Activated CD4-positive, alpha-beta T cell treated with anti-CD3 and anti-CD28 coated beads, Interleukin-2, amount 50 U/mL, for 16 hours (primary cell): ENCODE measurements at places on chromosomes 16 and 17.

DNA sequence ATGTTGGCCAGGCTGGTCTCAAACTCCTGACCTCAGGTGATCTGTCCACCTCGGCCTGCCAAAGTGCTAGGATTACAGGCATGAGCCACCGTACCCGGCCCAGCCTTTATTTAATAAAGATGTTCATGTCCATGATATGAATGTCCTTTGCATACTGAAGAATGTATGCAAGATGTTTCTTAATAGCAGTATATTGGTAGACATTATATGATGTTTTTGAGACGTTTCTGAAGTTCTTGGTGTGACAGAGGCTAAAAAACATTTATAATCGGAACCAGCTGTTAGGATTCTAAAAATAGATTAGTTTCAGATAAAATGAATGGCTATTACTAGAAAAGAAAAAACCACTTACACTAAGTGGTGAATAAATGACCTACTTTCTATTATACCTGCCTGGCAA, 11.8 kb downstream of the PDZD9 start:
- DNase-seq, result no peak

- peak; percentile 94 for DNase-seq
Measured at GRCh38 chr17:65173284-65173793, 36.2 kb downstream of the RGS9 start.

GRCh38 chr16:19881783-19882182, 2.9 kb downstream of the GPRC5B start:
- no peak for DNase-seq

DNA sequence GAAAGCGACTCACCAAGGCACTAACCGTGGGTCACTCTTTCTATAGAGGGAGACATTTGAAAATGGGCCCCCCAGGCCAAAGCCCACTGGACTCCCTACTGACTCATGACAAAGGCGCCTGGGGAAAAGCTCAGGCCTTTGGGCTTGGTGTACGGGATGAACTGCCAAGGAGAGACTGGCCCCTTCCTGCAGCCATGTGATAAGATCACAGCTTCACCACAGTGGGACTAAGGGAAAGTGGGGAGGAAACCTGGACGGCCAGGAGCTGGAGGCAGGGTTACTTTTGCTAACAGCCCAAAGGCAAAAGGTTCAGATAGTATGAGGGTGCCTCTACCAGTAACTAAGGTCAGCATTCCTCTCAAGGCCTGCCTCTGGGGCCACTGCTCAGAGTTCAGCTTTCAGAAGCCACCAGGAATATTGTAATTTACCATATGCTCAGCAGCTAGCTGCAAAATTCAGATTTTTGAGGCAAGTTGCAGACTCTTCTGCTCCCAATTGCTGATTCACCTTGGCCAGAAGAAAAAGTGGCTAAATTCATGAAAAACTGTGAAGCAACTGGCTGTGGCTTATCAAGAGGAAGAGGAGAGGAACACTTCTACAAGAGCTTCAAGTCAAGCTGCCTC, 37.1 kb upstream of the SLC25A19 start:
- DNase-seq, result no peak

GRCh38 chr17:76528528-76529223, 8.8 kb downstream of the CYGB start:
- DNase-seq, result no peak

DNA sequence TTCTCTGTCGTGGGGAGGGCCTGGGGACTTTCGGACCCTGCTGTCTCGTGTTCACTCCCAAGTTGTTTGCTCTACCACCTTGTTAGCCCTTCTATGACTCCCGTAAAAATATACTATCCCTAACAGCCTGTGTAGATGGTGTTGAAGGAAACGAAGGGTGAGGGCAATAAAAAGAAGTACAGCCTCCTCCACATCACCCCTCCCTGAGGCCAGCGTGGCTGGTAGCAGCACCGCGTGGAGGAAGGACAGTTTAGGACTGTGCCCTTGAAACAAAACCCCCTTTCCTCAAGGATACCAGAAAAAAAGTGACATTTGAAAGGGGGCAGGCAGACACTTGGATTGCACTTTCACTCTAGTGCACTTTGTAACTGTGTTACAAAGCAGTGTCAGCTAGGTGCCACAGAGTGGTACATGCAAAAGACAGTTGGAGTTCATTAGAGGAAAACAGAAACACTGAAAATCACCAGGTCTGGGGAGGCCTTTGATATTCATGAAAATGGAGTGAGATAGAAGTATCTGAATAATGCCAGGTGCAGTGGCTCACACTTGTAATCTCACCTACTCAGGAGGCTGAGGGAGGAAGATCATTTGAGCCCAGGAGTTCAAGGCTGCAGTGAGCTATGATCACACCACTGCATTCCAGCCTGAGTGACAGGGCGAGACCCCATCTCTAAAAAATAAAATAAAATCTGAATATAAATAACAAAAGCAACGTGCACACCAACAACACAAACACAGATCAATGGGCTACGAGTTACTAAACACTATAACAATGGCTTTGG, 53.8 kb downstream of the TBX4 start:
- no peak for DNase-seq

DNA sequence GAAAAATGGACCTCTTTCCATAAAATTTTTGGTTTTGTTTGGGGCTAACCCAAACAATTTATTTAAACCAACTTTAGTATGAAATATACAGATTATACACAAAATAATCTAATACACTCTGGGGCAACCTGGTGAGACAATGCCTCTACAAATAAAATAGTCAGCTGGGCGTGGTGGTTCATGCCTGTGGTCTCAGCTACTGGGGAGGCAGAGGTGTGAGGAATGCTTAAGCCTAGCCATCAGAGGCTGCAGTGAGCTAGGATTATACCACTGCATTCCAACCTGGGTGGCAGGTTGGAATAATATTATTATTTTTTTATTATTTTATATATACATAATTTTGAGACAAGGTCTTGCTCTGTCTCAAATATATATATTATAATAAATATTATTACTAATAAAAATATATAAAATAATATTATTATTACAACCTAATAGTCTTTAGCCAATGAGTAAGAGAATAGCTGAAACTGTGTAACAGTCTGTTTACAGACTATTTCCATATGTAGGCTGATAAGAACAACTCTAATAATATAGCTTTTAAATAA, 50.5 kb downstream of the GLG1 start:
- DNase-seq, result no peak

DNA sequence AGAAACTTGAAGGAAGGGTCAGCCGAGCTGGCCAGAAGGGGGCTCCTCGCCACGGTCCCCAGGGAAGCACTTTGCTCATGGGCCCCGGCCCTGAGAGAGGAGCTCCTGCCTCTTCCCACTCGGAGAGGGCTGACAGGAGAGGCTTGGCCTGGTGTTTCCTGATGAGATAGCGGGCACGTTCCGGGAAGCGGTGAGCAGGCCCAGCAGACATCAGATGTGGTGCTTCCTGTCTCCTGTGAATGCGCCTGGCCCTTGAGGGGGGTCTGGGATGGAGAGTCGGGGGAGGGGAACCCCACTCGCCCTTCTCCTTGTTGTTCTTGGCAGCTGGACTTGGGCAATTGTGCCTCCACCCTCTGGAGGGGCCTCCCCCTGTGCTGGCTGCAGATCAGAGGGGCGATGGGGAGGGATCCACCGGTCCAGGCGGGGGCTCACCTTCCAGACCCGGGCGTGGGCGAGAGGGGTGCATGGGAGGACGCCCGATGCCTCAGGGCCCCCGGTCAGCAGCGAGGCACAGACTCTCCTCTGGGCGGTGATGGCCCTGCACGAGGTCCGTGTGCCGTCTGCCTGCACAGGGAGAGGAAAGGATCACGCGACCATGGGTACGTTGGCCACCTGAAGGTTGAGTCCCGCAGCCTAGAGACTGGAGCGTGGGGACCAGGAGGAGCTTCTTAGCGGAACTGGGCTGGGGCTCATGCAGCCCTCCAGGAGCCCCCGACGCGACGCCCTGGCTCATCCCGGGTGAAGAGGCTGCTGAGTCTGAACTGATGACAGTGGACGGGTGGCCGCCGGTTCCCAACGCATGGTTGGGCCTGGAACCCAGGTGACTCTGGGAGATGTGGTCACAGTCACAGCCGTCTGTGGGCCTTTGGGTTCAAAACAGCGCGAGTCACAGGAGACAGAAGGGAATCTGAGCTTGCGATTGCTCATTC, 25.4 kb downstream of the METRNL start:
- DNase-seq, result no peak

DNA sequence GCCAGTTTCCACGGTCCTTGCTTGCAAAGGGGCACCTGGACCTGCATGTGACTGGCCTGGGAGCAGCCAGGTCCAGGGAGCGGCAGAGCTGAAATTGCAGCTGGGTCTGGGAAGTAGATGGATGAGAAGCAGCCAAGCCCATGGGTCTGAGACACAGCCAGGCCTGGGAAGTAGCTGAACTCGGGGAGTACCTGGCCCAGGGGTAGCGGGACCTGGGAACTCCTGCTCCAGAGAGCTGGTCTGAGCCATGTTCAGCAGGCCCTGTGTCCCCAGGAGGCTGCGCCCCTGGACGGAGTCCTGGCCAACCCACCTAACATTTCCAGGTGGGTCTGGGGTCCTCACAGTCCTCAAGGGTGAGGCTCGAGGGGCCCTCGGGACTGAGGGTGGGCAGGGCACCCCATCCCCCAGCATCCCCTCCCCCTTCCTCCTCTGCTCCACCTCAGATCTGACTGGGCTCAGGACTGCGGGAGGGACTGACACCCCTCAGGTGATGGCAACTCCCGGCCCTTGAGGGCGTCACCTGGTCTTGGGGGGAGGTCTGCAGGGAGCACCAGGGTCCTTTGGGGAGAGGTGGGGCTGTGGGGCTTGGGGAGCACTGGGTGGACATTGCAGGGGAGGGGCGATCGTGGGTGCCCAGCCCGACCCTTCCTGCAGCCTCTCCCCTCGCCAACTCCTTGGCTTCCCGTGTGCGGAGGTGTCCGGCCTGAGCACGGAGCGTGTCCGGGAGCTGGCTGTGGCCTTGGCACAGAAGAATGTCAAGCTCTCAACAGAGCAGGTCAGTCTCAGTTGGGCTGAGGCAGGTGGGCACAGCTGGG, 3.0 kb downstream of the MSLN start:
- no peak for DNase-seq

DNA sequence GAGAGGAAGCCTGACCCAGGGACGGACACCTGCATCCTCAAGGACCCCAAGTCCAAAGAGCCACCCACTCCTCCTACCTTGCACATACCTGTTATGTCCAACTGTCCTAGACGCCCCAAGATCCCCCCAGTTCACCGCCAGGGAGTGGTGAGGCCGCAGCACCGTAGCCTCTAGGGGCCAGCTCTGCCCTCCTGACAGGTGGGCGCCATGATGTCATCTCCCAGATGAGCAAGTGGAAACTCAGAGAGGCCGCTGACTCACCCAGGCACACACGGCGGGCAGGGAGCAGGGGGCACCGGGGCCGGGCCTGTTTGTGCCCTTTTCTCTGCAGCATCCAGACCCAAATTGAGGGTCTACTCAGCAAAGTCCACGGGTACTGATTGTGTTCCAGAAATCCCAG, 4.8 kb upstream of the ZNF469 start:
- DNase-seq, result no peak

DNA sequence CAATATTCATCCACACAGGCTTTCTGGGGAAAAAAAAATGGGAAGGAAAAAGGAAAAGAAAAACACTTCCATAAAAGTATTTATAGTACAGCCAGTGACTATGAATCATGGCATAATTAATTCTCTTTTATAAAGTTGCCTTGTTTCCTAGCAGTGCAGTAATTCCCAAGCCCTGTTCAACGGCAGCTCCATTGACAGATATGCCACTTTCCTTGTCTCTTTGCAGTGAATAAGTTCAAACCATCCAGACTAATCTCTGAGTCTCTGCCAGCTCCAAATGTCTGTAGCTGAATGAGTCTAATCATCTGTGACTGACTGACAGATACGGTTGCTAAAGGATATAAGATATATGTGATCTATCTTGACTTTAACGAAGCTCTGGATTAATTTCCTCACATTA, 52.9 kb upstream of the KCNJ16 start:
- no peak for DNase-seq

DNA sequence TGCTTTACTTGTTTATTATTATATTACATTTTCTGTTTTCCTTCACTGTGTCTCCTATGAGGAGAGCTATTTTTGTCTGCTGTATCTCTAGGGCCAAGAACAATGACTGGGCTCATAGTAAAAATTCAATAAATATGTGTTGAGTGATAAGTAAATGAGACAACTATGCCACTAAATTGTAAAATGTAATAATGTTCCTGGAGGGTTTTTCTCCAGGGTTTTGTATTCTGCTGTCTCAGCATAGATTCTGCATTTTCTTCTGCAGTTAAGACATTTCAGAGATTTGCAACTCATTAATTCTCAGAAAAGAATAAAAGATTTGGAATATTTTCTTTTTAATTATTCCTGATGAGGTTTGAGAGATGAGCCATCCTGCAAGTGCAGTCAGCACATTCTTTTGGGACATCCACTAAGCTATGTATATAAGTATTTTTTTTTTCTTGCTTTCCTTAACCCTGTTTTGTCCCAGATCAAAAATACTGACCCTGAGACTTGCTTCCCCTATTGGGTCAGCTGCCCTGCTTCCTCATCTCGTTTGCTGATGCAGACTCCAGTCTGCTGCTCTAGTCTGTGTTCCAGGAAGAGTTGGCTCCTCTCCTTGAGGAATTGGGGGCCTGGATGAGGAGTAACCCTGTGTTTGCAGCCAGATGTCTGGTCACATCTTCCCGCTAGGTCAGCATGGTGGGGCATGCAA, 122.9 kb downstream of the ABCA8 start:
- no peak for DNase-seq

DNA sequence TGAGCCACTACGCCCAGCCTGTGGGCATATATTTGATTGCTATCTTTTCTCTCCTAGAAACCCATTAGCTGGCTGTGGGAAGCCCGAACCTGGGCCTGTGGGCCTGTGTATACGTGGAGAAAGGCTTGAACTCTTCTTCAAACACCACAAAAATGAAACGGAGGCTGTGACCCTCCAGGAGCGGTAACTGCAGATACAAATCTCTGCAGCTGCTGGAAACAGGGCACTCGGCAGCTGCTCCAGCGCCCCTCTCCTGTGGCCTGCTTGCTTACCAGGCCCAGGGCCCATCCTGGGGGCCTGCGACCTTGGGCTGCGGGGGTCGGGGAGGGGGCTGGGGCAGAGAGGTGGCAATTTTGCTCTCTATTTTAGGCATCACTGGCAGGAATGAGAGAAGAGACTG, 28.0 kb upstream of the MTSS2 start:
- no peak for DNase-seq

GRCh38 chr16:24821129-24821528, 24.6 kb upstream of the SLC5A11 start:
- DNase-seq, result no peak
